Mesendoderm (in vitro differentiated cells): ENCODE measurements at places on chromosomes 1 and 21.
A peak's percentile ranks its signal among the peaks of the same experiment; 100 is the strongest.

DNA sequence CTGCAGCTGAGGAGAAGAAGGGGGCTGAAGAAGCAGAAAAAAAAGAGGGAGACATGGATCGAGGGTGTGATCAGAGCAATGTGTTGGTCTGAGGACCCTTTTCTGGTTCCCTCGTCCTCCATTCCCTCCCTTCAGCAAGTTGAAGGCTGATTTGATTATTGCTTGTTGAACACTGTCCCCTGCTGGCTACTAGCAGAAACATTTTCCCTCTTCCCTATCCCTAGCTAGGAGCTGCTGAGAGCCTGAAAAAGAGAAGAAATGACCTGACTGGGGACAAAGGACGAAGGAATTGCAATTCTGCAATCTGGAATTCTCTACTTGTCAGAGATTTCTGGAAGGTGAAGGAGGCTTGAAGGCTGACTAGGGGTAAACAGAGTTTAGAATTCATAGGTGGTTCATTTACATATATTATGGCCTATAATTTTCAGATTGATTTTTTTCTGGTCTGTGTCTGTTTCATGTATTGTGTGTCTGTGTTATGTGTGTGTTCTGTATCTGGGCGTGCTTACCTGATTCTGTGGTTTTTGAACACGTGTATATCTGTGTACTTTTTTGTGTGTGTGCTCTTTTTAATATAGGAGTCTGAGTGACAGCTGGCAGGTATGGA lies 9.8 kb downstream of the NHLH1 start:
- no peaks in the 10 kb centered on the region for H3K36me3 ChIP-seq
- H3K4me1 ChIP-seq = peaks cover 13% of the 10 kb centered on the region
- peak; percentile 91 for DNase-seq
- no peak overlapping the region for H3K4me3 ChIP-seq
- H3K27me3 ChIP-seq = no peaks in the 10 kb centered on the region
- no peak overlapping the region for H3K27ac ChIP-seq

GRCh38 chr1:29166291-29166878 lies 15.3 kb downstream of the SRSF4 start:
- H3K4me3 ChIP-seq = no peak overlapping the region
- peak overlapping the region; percentile 22 for H3K27ac ChIP-seq
- H3K36me3 ChIP-seq = no peaks in the 10 kb centered on the region
- H3K4me1 ChIP-seq = peaks cover 6% of the 10 kb centered on the region

DNA sequence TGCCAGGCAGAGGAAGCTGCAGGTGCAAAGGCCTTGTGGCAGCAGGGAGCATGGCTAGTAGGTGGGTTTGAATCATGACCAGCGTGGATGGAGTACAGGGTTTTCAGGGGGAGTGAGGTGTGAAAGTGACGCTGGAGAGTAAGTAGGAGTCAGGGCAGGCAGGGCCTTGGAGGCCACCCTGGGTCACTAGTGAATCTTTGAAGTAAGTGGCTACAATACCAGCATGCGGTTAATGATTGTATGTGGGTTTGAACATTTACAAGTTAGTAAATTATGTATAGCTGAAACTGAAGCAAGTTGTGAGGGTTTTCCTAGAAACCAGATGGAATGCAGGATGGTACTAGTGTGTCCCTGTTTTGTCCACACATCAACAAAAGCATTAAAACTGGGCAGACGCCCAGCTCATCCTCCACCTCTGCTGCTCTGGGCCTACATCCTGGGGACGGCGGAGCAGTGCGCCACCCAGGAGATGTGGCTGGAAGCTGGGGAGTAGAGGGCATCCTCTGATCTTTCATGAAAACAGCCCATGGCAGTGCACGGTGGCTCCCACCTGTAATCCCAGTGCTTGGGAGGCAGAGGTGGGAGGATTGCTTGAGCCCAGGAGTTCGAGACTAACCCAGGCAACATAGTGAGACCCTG lies 41.2 kb upstream of the B3GALNT2 start:
- H3K4me1 ChIP-seq = peaks cover 4% of the 10 kb centered on the region
- no peak overlapping the region for H3K27ac ChIP-seq
- no peaks in the 10 kb centered on the region for H3K36me3 ChIP-seq
- H3K27me3 ChIP-seq = no peaks in the 10 kb centered on the region
- no peak overlapping the region for H3K4me3 ChIP-seq
- no peak for DNase-seq

- no peaks in the 10 kb centered on the region for H3K27me3 ChIP-seq
- no peaks in the 10 kb centered on the region for H3K36me3 ChIP-seq
- no peak overlapping the region for H3K4me3 ChIP-seq
- peak; percentile 62 for DNase-seq
- H3K4me1 ChIP-seq = peaks cover 8% of the 10 kb centered on the region
These were observed 80.1 kb upstream of the CD55 start for GRCh38 chr1:207241164-207241934.

DNA sequence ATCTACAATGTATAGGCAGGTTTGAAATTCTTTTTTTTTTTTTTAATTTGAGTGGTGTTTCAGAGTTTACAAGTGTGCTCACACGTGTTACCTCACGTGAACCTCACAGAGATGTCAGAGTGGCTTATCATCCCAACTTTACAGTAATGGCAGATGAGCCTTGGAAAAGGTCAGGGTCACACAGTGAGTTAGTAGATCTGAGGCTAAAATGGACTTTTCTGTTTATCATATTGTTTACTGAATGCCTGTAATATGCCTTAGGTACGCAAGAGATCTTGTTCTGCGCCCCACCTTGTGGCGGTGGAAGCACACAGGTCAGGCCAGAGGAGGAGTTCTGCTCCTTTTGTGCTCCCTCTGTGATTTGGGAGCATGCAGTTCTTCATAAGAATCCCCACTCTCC lies 80.0 kb downstream of the DYRK1A start:
- no peak overlapping the region for H3K27ac ChIP-seq
- DNase-seq = peak; percentile 65
- H3K4me3 ChIP-seq = no peak overlapping the region
- H3K27me3 ChIP-seq = no peaks in the 10 kb centered on the region
- peaks cover 13% of the 10 kb centered on the region for H3K4me1 ChIP-seq

DNA sequence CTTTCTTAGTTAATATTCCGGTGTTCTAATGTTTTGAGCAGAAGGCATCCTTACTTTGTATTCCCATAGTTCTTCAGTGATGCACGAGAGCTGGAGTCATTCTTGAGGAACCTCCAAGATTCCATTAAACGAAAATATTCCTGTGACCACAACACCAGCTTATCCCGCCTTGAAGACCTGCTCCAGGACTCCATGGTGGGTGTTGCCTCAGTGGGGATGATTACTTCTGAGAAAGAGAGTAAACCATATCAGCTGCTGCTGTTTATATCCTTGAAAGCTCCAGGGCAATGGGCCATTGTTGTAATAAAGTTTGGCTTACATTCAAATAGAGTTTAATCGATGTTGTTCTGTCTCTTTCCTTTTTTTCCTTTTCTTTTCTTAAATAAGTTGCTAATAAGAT lies 93.1 kb downstream of the MACF1 start:
- no peak for DNase-seq
- H3K36me3 ChIP-seq = peaks cover 10% of the 10 kb centered on the region
- no peaks in the 10 kb centered on the region for H3K4me1 ChIP-seq
- no peak overlapping the region for H3K4me3 ChIP-seq
- no peaks in the 10 kb centered on the region for H3K27me3 ChIP-seq

- no peaks in the 10 kb centered on the region for H3K36me3 ChIP-seq
- peaks cover 3% of the 10 kb centered on the region for H3K4me1 ChIP-seq
- H3K27ac ChIP-seq = peak overlapping the region; percentile 95
These were observed 76.3 kb downstream of the MORN1 start for GRCh38 chr1:2314803-2315673.

- no peak overlapping the region for H3K27ac ChIP-seq
- no peaks in the 10 kb centered on the region for H3K27me3 ChIP-seq
- no peak for DNase-seq
- no peaks in the 10 kb centered on the region for H3K4me1 ChIP-seq
- no peak overlapping the region for H3K4me3 ChIP-seq
These were observed 385.0 kb upstream of the NFIA start for GRCh38 chr1:60697204-60697994.

- no peak overlapping the region for H3K27ac ChIP-seq
- H3K27me3 ChIP-seq = no peaks in the 10 kb centered on the region
- H3K4me1 ChIP-seq = no peaks in the 10 kb centered on the region
- no peak overlapping the region for H3K4me3 ChIP-seq
- DNase-seq = no peak
These were observed 5.8 kb downstream of the ADORA3 start for GRCh38 chr1:111497592-111497991.

DNA sequence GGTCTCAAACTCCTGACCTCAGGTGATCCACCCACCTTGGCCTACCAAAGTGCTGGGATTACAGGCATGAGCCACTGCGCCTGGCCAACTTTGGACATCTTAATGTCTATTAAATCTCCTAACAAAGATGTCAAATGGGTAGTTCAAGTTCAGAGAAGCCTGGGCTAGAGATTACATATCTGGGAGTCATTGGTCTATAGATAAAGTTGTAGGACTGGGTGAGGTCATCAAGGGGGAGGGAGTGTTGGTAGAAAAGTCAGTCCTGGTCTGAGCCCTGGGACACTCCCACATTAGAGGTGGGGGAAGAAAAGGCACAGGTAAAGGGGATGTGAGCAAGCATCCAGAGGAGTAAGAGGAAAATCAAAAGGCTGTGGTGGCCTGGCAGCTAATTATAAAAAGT lies 6.6 kb downstream of the UBIAD1 start:
- no peak overlapping the region for H3K4me3 ChIP-seq
- no peaks in the 10 kb centered on the region for H3K4me1 ChIP-seq
- H3K27me3 ChIP-seq = no peaks in the 10 kb centered on the region

GRCh38 chr1:164617377-164618201 lies 58.6 kb downstream of the PBX1 start:
- H3K4me1 ChIP-seq = peaks cover 3% of the 10 kb centered on the region
- no peak overlapping the region for H3K27ac ChIP-seq
- no peaks in the 10 kb centered on the region for H3K36me3 ChIP-seq
- no peaks in the 10 kb centered on the region for H3K27me3 ChIP-seq
- no peak overlapping the region for H3K4me3 ChIP-seq
- DNase-seq = peak; percentile 83

GRCh38 chr21:15354516-15354915 lies 289.7 kb upstream of the NRIP1 start:
- no peak overlapping the region for H3K4me3 ChIP-seq
- no peaks in the 10 kb centered on the region for H3K4me1 ChIP-seq
- no peak for DNase-seq
- no peaks in the 10 kb centered on the region for H3K36me3 ChIP-seq
- H3K27me3 ChIP-seq = no peaks in the 10 kb centered on the region

DNA sequence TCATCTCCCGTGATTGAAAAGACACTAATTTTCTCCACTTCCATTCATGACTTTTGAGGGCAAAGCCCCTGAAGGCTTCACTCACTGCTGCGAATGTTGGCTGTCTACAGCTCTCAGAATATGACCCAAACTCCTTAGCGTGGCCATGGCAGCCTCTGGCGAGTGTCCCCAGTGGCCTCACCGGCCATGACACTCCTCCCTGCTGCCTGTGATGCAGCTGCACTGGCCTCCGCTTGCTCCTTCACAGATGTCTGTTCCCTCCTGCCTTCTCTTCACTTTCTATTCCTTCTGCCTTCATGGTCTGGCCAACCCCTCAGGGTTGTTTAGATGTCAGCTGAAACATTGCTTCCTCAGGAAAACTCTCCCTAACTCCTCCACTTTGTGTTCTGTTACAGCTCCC lies 30.8 kb upstream of the PTPRF start:
- no peak for DNase-seq
- H3K4me1 ChIP-seq = no peaks in the 10 kb centered on the region
- no peaks in the 10 kb centered on the region for H3K36me3 ChIP-seq
- H3K27me3 ChIP-seq = no peaks in the 10 kb centered on the region

DNA sequence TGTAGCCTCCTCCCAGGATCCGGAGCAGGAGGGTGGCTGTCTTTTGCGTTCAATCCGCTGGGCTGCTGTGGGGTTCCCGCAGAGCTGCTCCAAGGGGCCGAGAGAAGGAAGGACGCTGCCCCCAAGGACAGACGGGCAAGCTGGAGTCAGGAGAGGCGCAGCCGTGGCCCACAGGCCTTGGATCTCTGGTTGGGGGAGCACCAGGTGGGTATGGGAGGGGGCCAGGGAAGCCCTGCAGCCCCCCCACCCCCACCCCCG lies 15.9 kb upstream of the SKI start:
- no peaks in the 10 kb centered on the region for H3K27me3 ChIP-seq
- DNase-seq = no peak
- peaks cover 9% of the 10 kb centered on the region for H3K4me1 ChIP-seq

GRCh38 chr1:8364528-8365442 lies 46.9 kb downstream of the SLC45A1 start:
- peaks cover 3% of the 10 kb centered on the region for H3K4me1 ChIP-seq
- H3K27me3 ChIP-seq = no peaks in the 10 kb centered on the region
- no peak for DNase-seq
- H3K4me3 ChIP-seq = no peak overlapping the region

DNA sequence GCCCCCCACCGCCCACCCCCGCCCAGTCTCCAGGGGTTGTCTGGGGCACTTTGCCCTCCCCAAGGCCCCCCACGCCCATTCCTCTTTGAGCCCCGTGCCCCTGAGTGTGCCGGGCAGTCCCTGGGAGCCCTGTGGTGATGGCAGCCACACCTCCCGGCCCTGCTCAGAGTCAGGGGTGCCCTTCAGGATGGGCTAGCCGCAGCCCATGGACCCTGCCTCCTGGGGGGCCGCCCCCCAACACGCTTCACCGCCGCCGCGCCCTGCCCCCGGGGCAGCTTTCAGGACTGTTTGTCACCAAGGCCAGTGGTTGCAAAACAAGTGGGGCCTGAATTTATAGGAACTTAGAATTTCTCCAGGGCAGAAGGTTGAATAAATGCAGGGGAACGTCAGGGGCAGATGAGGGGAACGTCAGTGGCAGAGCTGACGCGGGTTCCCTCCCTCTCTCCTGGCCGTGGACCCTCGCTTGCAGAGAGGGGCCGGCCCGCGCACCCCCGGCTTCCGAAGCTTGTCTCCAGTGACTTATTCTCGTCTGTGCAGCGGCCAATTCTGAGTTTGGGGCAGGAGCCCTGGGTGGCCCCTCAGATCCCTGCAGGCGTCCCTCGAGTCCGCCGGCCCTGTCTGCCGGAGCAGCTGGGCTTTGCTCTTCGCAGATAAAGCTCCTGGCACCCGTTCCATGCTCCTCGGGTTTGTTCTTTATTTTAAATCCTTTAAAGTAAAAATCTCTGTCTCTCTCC lies 41.2 kb upstream of the ADARB1 start:
- peaks cover 5% of the 10 kb centered on the region for H3K4me1 ChIP-seq
- no peaks in the 10 kb centered on the region for H3K36me3 ChIP-seq
- no peak overlapping the region for H3K27ac ChIP-seq
- no peaks in the 10 kb centered on the region for H3K27me3 ChIP-seq
- no peak for DNase-seq
- no peak overlapping the region for H3K4me3 ChIP-seq
